ENCODE measurements at places on chromosomes 1 and 21. TPM values are rescaled to one million over a fixed set of nuclear protein-coding genes. Genes with fewer than 3 reads are reported as not detected.

Gene TNFAIP8L2
- total RNA-seq: not detected

Gene MARK1
- 3.4 TPM for total RNA-seq

Gene TP73
- total RNA-seq: 7.4 TPM

Gene ACTL8
- total RNA-seq: 0.98 TPM

Gene OLIG2
- 3.8 TPM for total RNA-seq

Gene SH2D2A
- total RNA-seq: 1.8 TPM

Gene REG4
- total RNA-seq: not detected

Gene PGBD5
- total RNA-seq: 0.23 TPM

Gene KRTAP21-2
- not detected for total RNA-seq

Gene RRAGC
- total RNA-seq: 5.2 TPM

Gene WNT2B
- total RNA-seq: 1.6 TPM

Gene PLEKHM2
- 28.5 TPM for total RNA-seq

Gene LORICRIN
- total RNA-seq: not detected

Gene LIN9
- total RNA-seq: 9.2 TPM

Gene CPTP
- total RNA-seq: 18.9 TPM

Gene GJA8
- not detected for total RNA-seq

Gene PLPPR5
- total RNA-seq: 0.15 TPM

Gene CYP4Z1
- total RNA-seq: not detected

Gene THRAP3
- total RNA-seq: 61.2 TPM

Gene ZNF697
- total RNA-seq: 27.9 TPM

Gene PPIAL4G
- total RNA-seq: not detected

Gene POU2F1
- 17.2 TPM for total RNA-seq
